ENCODE measurements at places on chromosomes 3 and 15.
A peak's percentile ranks its signal among the peaks of the same experiment; 100 is the strongest.

DNA sequence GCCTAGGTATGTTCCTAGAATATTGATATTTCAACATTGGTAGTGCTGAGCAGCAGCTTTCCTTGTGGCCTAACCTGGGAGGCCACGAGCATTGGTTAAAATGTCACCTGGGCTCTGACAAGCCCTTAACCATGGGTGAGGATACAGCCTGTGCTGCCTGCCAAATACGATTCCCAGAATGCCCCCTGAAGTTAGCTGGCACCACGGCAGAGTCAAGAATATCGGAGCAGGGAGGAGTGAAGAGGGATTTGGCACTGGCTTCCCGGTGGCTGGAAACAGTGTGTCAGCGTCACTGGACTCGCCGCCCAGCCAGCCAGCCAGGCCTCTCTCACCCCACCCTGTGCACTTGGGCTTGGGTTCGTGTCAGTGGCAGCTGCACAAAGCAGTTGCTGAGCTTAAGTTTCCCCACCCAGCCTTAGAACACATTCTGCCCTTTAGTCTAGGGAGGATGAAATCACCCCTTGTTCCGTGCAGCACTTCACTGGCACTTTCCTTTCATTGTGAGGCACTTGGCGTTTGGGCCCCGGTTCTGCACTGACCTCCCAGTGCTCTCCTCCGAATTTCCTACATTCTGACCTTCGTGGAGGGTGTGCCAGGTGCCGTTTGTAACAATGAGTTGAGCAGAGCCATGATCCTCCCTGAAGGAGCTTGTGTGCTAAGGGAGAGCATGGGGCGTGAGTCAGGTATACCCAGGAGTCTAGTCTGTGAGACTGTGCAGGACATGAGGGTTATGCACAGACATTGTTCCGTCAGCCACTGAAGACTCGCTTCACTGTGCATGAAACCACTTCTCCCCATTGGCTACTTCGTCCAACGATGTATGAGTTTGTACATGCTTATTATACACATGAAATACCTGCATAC lies 152.8 kb upstream of the BHLHE40 start:
- DNase-seq, result no peak

DNA sequence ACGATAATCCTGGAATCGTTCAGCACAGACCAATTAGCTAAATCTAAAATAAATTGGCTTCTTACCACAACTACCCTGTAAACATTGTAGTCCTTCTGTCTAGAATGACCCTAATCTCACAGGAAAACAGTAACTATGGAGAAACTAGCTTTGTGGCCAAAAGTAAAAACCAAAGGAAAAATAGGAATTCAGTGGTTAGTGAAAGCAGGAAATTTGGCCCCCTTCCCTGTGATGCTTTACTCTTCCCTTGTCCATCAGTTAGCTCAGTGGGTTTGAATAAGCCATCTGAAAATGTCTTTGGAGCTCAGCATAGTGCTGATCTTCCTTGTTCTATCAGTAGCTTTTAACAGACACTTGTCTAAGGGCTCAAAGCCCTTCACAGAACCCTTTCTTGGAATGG lies 1.6 kb downstream of the NMD3 start:
- DNase-seq, result no peak

DNA sequence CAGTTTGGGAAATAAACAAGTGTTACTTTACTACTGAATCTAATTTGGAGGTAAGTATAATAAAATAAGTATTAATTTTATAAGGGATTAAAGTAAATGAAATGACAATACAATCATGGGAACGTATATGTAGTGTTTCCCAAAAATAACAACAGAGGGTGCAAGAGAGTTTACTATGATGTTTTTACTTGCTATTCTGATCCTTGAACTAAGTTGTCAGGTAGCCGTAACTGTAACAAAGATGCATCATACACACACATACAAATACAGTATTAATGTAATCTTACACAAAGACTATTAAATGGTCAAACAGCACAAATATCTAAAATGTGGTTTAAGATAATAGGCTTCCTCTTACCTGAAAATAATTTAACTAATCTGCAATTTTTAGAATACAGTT lies 311.4 kb downstream of the TBC1D5 start:
- DNase-seq, result peak; percentile 50

DNA sequence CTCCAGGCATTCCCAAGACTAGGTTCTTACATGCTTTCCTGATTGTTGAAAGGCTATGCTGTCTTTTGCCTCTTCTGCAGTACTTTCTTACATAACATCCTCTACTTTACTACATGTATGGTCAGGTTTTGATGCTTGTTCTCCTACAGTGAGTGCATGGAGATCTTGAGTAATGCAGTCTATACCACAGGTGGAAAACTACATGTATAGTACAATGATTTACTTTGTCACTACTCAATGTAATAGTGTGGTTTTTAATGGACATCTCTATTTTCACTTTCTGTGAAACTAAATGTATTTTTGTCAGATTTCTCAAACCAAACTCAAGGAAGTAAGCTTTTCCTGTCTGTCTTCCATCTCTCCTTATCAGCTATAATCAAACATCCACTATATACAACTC lies 657.0 kb downstream of the TUSC7 start:
- DNase-seq, result peak; percentile 6

DNA sequence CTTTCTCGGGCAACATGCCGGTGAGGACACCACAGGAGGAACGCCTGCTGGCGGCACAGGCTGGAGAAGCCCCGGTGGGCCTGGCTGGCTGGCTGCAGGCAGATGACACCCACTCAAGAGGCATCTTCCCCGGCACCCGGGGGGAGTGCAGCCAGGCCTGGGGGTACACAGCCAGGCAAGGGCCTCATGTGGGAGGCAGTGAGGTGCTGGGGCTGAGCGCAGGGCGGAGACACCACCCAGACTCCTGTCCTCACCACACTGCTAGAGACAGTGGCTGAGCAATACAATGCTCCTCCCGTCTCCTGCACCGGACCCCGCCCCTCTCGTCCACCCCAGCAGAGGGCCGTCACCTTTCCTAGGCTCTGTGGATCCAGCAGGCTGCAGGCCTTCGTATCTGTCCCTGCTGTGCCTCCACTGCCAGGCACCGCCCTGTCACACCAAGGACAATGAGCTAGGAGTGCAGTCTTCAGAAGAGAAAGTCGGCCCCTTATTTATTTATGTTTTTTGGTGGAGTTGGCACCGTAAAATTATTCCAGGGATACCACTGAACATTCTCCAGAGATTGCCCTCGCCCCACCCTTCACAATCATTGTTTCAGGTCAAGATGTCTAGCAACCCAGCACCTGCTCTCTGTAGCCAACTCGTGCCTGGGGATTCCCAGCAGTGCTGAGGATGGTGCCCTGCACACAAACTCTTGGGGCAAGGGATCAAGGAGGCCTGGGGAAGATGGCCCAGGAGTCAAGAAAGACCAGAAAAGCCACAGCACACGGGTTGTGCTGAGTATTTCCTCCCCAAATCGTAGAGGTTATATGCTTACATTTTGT lies 129.1 kb downstream of the ATP10A start:
- DNase-seq, result no peak

GRCh38 chr3:156455839-156456238 lies 99.1 kb downstream of the SSR3 start:
- DNase-seq, result no peak

DNA sequence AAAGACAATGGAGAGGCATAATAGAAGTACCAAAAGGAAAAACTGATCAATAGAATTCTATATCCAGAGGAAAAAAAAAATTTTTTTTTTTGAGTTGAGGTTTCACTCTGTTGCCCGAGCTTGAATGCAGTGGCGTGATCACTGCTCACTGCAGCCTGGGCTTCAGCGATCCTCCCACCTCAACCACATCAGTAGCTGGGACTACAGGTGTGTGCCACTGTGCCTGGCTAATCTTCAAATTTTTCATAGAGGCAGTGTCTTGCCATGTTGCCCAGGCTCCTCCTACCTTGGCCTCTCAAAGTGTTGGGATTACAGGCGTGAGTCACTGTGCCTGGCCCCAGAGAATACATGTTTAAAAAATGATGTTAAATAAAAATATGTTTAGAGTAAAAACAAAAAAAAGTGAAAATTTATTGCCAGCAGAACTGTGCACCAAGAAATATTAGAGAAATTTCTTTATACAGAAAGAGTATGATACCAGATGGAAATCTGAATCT lies 154.3 kb upstream of the ZBTB20 start:
- DNase-seq, result no peak

- peak; percentile 60 for DNase-seq
Observed at GRCh38 chr3:189270248-189270832, 98.6 kb downstream of the TPRG1 start.

- DNase-seq, result peak; percentile 39
Observed at GRCh38 chr3:112569265-112569664, 7.4 kb downstream of the SLC35A5 start.

GRCh38 chr3:144010371-144010770 lies 38.7 kb downstream of the DIPK2A start:
- DNase-seq, result no peak

DNA sequence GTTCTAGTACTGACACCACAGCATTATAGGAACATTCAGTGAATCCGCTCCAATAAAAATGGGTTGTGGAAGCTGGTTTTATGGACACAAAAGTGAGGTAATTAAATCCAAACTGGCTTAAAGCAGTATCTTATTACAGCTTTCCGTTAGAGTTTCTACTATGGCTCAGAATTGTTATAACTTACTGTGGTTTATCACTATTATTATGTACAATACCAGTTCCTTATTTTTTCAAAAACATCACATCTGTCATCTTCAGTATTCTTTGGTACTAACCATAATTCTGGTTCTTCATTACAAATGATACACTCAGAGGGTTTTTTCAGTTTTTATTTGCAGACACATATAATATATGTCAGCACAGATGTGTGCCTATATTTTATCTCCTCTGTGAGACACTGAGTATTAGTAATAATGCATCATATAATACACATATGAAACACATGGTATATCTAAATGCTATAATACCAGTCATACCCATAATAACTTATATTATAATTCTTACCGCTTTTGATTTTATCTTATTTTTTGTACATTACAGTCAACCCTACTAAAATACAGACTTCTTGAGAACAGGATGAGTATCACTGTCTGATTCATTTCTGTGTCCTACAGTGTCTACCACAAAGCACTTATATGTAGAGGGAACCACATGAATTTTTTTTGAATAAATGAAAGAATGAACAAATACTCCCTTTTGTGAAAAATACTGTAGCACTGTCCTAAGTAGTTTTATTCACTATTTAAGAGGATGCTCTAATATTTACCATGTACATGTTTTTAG lies 39.0 kb downstream of the CMSS1 start:
- DNase-seq, result no peak

GRCh38 chr3:127367593-127367992 lies 79.7 kb upstream of the PRR20G start:
- DNase-seq, result no peak

DNA sequence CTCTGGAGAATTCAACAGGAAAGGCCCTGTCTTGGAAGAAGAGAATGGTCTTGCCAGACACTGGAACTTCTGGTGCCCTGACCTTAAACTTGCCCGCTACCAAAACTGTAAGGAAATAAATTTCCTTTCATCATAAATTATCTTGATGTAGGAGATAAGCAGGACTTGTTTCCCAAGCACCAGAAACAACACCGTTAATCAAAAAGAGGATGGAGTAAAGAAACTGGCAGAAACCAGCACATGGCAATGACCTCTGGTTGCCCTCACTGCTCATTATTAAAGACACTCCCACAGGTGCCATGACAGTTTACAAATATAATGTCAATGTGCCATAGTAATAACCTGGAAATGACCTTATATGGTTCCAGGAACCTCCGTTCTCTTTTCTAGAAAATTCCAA lies 426.1 kb downstream of the EDEM1 start:
- DNase-seq, result peak; percentile 50
